Stimulated activated CD4-positive, alpha-beta T cell treated with anti-CD3 and anti-CD28 coated beads, Interleukin-4, amount 100 ng/mL, for 48 hours (primary cell): ENCODE measurements at places on chromosomes 13 and 19.
A peak's percentile ranks its signal among the peaks of the same experiment; 100 is the strongest.

DNA sequence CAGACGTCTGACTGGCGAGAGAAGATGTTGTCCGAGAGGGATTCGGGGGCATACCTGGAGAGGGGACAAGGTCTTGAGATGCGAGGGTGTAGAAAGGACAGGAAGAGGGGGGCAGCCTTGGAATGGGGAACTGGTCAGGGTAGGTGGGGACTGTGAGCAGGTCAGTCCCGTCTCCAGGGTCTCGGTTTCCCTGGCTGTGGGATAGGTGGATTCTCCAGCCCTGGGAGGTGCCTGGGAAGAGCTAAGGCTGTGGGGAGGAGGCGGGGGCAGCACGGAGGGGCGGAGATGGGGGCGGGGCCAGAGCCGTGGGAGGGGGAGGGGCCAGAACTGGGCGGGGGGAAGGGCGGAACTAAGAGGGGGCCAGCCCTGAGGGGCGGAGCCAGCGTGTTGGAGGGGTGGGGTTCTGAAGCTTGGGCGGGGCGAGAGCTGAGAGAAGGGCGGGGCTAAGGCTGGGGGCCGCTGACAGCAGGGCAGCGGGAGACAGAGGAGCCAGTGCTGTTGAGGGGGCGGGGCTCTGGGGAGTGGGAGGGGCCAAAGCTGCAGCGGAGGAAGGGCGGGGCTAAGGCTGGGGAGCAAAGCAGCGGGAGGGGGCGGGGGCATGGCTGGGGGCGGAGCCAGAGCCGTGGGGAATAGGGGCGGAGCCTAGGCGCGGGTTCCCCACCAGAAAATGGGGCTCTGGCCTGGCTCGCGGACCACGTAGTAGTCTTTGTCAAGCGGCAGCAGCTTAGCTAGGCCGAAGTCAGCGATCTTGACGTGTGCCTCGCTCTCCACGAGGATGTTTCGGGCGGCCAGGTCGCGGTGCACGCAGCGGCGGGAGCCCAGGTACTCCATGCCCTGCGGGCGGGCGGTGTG, 9.5 kb upstream of the INSL3 start:
- DNase-seq, result peak; percentile 48

DNA sequence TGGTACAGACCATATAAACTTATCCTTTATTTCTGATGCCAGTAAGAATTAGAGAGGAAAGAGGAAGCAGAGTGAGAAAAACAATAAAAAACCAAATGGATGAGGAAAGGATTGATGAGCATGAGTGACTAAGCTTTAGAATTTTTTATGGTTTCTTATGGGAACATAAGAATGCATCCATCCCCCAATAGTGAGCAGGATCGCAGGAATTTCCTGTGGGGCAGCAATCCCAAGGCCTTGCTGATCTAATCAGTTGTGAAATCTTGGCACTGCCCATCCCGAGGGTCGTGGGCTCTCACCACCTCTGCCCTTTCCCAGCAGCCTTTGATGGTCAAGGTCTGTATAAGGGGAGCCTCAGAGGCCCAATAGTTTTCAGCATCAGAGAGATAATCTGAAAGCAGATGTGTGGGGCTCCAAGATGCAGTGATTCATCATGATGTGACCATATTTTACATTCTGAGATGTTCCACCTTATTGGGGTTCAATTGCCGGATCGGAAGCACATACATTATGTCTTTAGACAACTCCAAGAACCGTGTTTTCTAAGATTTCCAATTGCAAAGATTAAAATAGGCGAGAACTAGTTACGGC, 222.1 kb downstream of the DNAJC15 start:
- no peak for DNase-seq

- no peak for DNase-seq
These were observed 8.7 kb downstream of the CD177 start for GRCh38 chr19:43362179-43362578.

GRCh38 chr13:81986308-81986707, 1645.4 kb upstream of the SPRY2 start:
- no peak for DNase-seq

DNA sequence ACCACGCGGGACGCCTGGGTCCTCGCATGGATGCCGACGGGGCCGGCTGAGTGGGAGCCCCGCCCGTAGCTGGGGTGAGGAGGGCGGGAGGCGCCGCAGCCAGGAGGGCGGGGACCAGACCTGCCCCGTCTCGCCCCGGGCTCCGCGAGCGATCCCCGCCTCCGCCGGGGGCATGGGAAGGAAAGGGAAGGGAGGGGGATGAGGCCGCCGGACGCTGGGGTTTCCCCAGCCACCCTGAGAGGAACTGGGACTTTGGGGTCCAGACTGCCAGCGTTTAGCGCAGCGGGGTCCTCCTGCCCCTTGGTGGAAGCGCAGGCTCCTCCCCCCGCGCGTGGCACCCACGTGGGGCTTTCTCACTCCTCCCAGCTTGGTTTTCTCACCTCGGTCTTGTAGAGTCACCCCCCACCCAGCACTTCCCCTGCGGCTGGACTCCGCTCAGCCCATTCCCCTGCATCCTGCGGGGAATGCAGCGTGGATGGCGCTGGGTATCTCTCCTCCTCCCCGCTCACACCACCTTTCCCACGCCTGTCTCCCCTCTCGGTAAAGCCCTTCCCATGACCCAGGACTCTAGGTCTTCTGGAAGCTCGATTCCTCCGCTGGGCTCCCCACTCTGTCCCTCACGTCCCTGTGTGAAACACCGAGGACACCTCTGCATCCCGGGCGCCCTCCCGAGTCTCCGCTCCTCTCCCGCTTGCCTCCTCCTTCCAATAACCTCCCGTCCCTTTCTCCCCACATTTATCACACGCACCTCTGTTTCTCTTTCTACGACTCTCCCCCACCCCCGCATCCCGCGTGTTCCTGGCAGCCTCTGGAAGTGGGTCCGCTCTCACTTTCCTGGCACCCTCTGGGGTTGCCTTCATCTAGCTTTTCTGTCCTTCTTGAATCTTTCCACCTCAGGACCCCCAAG, 2.1 kb downstream of the TGFB1 start:
- peak; percentile 74 for DNase-seq
